ENCODE measurements at places on chromosomes 2 and 18.

DNA sequence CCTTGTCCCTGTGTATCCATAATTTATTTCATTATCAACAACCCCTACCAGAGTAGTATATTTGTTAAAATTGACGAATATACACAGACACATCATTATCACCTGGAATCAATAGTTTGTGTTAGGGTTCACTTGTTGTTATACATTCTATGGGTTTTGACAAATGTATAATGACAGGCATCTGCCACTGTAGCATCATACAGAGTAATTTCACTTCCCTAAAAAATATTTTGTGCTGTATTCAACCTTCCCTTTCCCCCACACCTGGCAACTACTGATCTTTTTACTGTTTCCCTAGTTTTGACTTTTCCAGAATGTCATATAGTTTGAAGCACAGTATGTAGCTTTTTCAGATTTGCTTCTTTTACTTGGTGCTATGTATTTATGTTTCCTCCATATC, 132.0 kb downstream of the ZNF804A start:
- DNase-seq: no peak

DNA sequence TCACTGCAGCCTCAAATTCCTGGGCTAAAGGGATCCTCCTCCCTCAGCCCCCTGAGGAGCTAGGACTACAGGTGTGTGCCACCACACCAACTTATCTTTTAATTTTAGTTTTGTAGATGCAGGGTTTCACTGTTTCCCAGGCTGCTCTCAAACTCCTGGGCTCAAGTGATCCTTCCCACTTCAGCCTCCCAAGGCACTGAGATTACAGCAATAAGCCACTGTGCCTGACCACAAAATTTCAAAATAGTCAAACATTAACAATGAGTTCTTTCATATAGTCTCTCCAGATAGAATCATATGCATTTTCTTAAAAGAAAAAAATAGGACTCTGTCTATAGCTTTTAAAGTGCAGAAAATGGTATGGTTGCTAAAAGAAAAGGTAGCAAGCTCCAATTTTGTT, 24.9 kb upstream of the PID1 start:
- DNase-seq: no peak

- no peak for DNase-seq
These were observed 194.9 kb downstream of the AGAP1 start for GRCh38 chr2:235688511-235689426.

DNA sequence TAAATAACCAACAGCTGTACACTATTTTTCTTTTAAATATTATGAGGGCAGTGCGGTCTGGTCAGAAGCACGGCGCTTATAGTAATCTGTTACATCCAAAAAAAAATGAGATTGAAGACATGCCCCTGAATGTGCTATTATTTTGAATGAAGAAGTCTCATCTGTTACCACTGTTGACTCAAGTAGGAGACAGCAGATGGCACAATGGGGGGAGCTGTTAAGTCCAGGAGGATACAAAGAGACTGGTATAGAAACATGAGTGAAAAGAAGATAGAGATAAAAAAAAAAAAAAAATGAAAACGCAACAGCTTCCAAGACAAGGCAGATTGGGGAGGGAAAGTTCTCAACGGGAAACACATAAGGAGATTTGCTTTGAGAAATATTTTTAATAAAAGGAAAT, 425.5 kb upstream of the PKDCC start:
- DNase-seq: peak; percentile 19

DNA sequence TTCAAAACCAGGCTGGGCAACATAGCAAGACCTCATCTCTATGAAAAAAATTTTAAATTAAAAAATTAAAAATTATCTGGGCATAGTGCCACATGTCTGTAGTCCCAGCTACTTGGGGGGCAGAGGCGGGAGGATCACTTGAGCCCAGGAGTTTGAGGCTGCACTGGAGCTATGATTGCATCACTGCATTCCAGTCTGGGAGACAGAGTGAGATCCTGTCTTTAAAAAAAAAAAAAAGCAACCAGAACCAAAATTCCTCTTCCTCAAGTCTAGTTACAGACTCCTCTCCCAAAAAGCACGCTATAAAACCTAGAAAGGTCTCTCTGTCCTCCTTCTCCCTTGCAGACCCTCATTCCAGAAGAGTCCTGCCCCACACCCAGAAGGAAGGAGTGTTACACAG, 23.9 kb downstream of the TNFAIP6 start:
- no peak for DNase-seq

DNA sequence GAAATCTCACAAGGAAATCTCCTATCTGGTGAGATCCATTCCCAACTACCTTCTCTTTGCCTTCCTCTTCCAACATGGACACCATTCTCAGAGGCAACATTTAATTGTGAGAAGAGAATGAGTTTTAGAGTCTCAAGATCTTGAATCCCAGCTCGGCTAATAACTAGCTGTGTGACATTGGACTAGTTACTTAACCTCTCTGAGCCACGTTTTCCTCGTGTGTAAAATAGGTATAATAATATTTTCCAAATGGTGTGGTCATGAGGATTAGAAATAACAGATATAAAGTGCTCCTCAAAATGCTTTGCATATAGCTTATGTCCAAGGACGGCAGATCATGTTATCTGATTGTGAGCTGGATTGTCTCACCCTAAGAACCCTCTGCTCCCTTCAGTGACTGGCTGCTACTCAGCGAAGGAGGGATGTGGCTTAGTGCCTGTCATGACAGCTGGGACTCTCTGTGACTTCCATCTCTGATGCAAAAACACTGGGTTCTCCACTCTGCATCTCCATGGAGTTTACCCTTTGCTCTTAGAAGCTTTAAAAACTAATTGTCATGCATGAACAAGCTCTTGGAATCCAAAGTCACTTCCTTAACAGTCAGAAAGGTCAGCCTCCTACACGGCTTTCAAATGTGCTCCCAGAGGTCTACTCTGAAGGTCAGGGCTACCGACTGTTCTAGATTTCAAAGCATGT, 38.4 kb upstream of the MRPL19 start:
- no peak for DNase-seq

GRCh38 chr2:241736111-241736510, 1.7 kb downstream of the D2HGDH start:
- DNase-seq: no peak

DNA sequence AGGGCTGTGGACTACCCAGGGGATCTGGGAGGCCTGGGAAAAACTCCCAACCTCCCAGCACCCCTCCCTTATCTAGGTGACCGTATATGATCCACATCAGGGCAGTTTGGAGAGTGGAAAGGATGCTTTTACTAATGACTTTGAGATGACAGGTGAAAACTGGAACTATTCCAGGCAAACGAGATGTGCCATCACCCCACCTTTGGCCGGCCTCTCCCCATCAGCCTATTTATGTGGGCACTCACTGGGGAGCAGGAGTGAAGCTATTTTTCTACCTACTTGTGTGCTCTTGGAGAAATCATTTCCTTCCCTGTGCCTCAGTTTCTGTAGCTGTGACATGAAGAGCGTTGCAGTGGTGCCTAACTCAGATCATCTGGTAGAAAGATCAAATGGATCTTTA, 107.2 kb downstream of the SMAD7 start:
- no peak for DNase-seq

DNA sequence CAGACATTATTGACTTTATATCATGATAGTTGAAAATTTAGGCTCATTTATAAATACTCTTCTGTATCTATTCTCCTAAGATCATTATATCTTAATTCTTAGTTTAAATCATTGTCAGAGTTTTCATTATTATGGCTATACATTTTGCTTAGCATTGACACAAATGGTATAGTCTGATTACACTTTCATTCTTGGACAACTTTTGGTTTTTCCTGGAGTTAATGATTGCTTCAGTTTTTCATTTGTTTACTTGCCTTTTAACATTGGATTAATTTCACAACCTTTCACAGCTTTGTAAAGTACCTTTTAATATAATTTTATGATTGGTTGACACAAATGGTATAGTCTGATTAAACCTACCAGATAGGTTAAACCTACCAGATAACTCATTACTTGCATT, 298.2 kb downstream of the DYSF start:
- no peak for DNase-seq

DNA sequence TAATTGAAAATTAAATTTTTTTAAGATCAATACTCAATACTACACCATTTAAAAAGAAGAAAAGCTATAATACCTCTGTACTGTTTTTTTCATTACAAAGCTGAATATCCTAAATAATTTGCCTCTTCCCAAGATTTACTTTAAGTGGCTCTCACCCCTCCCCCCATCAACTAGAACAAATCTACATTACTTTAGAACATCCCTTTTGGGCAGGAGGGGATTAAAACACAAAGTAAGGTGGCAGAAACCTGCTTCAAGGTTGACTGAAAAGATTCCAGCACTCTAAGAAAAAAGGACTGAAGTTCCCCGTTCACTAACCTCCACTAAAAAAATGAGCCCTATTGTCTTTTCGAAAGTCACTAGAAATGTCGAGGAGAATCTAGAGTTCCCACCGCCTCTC, 42.3 kb downstream of the SLC38A11 start:
- no peak for DNase-seq

DNA sequence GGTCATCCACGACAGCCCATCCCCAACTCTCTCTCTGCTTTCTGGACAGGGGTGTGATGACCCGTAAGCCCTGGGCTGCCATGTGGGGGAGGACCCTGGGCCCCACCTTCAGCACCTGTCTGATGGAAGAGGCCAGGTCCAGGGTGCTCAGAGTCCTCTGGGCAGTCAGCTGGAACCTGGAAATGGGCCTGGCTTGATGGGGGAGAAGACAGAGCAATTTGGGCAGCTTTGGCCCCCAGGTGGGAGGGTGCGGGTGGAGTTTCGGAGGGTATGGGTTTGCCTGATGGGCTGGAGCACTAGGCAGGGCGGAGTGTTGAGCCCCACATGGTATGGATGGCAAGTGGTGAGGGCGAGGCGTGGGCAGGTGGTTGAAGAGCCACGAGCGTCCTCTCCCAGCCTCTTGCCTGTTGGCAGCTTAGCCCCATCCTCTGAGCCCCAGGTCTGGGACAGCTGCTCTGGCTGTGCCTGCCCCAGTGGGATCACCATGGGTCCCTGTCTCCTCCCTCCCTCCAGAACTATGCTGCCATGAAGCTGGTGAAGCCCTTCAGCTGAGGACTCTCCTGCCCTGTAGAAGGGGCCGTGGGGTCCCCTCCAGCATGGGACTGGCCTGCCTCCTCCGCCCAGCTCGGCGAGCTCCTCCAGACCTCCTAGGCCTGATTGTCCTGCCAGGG, 232.7 kb downstream of the DYSF start:
- no peak for DNase-seq

- no peak for DNase-seq
These were observed 143.5 kb downstream of the AQP4 start for GRCh38 chr18:26721854-26722564.

GRCh38 chr18:55219823-55220222, 260.6 kb upstream of the CCDC68 start:
- DNase-seq: no peak

DNA sequence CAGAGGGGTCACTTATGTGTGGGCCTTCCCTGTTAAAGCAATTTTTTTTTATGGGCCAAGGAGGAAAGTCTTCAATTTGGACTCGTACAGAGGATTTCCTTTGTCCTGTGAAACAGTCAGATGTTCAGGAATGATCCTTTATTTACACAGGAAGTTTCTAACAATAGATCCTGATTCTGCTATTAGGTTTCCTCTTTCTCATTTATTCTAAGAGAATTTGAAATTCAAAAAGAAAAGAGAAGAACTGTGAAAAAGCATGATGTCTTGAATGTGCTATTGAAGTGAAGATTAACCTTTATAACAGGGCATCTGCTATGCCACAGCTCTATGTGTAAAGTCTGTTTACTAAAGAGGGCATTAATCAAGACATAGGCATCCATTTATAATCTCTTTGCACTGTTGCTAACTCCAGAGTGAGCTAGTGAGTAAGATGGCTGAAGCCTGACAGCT, 105.3 kb upstream of the FAM98A start:
- no peak for DNase-seq

GRCh38 chr2:54308782-54309181, 52.8 kb upstream of the TSPYL6 start:
- no peak for DNase-seq

DNA sequence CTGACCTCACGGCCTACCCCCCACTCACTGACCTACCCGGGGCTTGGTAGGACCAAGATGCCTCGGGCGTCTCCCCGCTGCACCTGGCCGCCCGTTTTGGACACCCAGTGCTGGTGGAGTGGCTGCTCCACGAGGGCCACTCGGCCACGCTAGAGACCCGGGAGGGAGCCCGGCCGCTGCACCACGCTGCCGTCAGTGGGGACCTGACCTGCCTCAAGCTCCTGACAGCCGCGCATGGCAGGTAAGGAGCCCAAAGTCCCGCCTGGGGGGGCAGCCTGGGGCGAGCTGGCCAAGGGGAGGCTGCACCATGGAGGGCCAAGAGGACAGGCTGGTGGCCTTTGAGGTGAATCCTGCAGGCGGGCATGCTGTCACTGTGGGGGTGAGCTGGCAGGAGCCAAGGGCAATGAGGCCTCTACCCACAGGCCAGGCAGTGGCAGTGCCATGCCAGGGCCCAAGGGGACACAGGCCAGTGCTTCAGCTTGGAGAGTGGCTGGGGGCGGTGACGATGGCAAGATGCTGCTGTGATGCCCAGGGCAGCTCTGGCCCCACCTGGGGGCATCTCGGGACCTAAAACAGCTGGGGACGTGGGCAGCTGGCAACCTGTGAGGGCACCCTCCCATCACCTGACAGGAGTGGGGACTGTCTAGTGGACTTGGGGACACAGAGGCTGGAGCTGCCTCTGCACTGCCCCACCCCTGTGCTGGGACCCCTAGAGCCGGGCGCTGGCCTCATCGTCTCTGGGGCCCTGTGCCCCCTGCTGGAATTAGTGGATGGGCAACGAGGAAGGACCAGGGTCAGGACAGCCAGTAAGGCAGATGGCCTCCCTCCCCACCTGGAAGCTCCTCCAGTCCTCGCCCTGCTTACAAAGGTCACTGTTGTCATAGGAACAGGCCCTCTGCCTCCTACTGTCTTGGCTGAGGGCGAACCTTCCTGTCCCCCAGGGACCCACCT, 2.0 kb downstream of the ESPNL start:
- DNase-seq: peak; percentile 21

DNA sequence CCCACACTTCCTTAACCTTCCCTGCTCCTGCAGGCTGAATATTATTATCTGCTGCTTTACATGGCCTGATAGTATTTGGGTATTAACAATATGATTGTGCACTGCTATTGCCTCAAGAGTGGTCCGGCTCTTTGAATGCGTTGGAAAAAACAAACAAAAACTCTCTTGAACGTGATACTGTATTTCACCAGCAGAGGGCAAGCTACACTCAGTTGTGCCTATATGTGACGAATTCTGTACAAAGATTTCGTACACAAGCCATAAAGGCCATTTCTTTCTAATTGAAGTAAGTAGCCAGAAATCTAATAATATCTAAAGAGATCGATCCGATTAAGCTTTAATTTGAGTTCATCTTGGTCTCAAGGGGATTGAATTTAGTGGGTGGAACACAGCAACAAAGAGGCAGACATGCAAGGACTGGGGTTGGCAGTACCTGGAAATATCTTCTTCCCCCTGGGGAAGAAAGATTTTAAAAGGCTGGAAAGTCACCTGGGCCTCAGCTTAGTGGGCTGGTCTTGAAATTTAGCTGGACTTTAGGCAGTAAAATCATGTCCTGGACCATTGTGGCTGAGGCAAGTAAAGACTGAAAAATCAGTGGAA, 49.3 kb upstream of the RAB6D start:
- DNase-seq: peak; percentile 51

DNA sequence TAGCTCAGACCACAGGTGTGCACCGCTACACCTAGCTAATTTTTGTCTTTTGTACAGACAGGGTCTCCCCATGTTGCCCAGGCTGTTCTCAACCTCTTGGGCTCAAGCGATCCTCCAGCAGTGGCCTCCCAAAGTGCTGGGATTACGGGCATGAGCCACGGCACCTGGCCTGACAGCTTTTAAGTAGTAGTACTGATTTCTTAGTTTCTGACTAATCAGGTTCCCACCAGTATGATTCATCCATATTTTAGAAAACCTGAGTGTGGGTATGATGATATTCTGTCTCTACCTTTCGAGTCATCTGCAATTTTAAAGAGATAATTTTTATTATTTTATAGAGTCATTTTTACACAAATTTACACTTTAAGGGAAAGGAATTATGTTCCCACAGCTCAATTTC, 46.4 kb upstream of the GULP1 start:
- no peak for DNase-seq
